ENCODE measurements at places on chromosomes 5 and 9.

- H3K27me3 ChIP-seq: no peaks in the 10 kb centered on the region
- H3K4me1 ChIP-seq: peaks cover 63% of the 10 kb centered on the region
Measured at GRCh38 chr9:93126825-93127368, 7.2 kb downstream of the NINJ1 start.

- no peak overlapping the region for H3K4me3 ChIP-seq
- no peak for DNase-seq
- H3K27ac ChIP-seq: no peak overlapping the region
- H3K4me1 ChIP-seq: peaks cover 7% of the 10 kb centered on the region
Measured at GRCh38 chr5:39446231-39446630, 21.5 kb upstream of the DAB2 start.

DNA sequence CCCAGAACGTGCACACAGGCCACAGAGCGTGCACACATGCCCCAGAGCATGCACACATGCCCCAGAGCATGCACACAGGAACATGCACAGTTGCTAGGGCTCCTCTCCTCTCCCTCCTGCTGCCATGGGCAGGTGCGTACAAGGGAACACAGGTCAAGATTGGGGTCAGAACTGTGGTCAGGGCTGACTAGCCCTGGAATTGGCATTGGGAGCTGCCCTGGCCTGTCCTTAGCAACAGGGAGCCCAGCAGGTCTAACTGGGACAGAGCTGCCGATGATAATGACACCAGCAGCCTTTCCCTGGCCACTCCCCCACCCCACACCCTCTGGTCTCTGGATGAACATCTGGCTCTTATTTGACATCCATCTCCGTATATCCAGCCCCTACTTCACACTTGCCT lies 8.0 kb downstream of the PCDH1 start:
- no peaks in the 10 kb centered on the region for H3K4me1 ChIP-seq
- H3K4me3 ChIP-seq: no peak overlapping the region
- H3K27ac ChIP-seq: no peak overlapping the region
- no peaks in the 10 kb centered on the region for H3K27me3 ChIP-seq
- no peaks in the 10 kb centered on the region for H3K36me3 ChIP-seq
- no peak for DNase-seq

- H3K36me3 ChIP-seq: peaks cover 16% of the 10 kb centered on the region
- H3K4me1 ChIP-seq: peaks cover 79% of the 10 kb centered on the region
- DNase-seq: no peak
- peak overlapping the region; percentile 65 for H3K27ac ChIP-seq
- peak overlapping the region; percentile 76 for H3K4me3 ChIP-seq
- no peaks in the 10 kb centered on the region for H3K27me3 ChIP-seq
Measured at GRCh38 chr9:136052472-136052880, 42.6 kb downstream of the NACC2 start.

DNA sequence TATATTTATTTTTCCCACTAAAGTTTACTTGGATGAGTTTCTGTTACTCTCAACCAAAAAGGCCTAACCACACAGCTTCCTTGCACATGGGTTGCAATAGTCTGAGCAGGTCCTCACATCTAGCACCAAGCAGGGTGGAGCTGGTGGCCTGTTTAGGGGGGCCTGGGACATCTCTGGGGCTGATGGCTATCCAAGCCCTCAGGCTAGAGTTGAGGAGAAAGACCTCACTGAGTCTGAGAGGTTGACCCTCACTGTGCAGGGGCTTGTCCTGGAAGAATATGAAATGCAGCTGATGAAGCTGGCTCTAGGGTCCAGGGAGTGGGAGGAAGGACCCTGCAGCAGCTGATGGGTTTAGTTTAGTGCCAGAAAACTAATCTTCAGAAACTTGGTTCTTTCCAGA lies 217.1 kb upstream of the MVB12B start:
- no peak for DNase-seq
- H3K36me3 ChIP-seq: no peaks in the 10 kb centered on the region
- H3K4me3 ChIP-seq: no peak overlapping the region
- H3K27ac ChIP-seq: no peak overlapping the region
- H3K4me1 ChIP-seq: no peaks in the 10 kb centered on the region
- no peaks in the 10 kb centered on the region for H3K27me3 ChIP-seq

GRCh38 chr9:99092643-99093491 lies 12.0 kb upstream of the TGFBR1 start:
- H3K4me3 ChIP-seq: no peak overlapping the region

GRCh38 chr9:119500072-119500771 lies 131.0 kb upstream of the BRINP1 start:
- no peaks in the 10 kb centered on the region for H3K27me3 ChIP-seq
- DNase-seq: no peak
- no peak overlapping the region for H3K4me3 ChIP-seq
- H3K4me1 ChIP-seq: no peaks in the 10 kb centered on the region
- H3K36me3 ChIP-seq: no peaks in the 10 kb centered on the region

DNA sequence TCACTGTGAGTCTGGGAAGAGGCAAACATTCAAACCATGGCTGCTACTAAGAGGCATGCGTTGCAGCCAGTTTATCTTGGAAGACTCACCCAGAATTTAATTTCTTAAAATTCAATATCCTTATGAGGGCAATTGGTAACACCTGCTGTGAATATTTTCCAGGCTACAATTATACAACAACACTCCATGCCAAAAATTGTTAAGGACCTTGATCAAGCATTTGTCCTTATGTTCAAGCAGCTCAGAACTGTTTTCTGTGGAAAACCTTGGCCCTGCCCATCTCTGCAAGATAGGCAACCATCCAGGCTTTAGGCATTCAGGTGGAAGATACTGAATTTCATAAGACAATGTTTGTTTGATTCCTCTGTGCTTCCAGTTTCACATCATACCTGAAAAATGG lies 327.8 kb downstream of the FBXL7 start:
- no peak overlapping the region for H3K27ac ChIP-seq
- H3K4me3 ChIP-seq: no peak overlapping the region
- H3K4me1 ChIP-seq: peaks cover 30% of the 10 kb centered on the region
- DNase-seq: no peak
- no peaks in the 10 kb centered on the region for H3K27me3 ChIP-seq
- H3K36me3 ChIP-seq: no peaks in the 10 kb centered on the region

- no peaks in the 10 kb centered on the region for H3K27me3 ChIP-seq
- H3K36me3 ChIP-seq: no peaks in the 10 kb centered on the region
- H3K27ac ChIP-seq: no peak overlapping the region
- no peaks in the 10 kb centered on the region for H3K4me1 ChIP-seq
- no peak overlapping the region for H3K4me3 ChIP-seq
Measured at GRCh38 chr5:120098902-120099535, 365.1 kb upstream of the PRR16 start.

- no peaks in the 10 kb centered on the region for H3K27me3 ChIP-seq
- H3K27ac ChIP-seq: no peak overlapping the region
- no peaks in the 10 kb centered on the region for H3K36me3 ChIP-seq
- no peak for DNase-seq
- peaks cover 18% of the 10 kb centered on the region for H3K4me1 ChIP-seq
Measured at GRCh38 chr5:95628933-95629332, 9.0 kb downstream of the GPR150 start.

GRCh38 chr5:62585751-62586150 lies 7.1 kb downstream of the LRRC70 start:
- no peak overlapping the region for H3K27ac ChIP-seq
- H3K27me3 ChIP-seq: no peaks in the 10 kb centered on the region
- DNase-seq: no peak
- H3K36me3 ChIP-seq: no peaks in the 10 kb centered on the region

DNA sequence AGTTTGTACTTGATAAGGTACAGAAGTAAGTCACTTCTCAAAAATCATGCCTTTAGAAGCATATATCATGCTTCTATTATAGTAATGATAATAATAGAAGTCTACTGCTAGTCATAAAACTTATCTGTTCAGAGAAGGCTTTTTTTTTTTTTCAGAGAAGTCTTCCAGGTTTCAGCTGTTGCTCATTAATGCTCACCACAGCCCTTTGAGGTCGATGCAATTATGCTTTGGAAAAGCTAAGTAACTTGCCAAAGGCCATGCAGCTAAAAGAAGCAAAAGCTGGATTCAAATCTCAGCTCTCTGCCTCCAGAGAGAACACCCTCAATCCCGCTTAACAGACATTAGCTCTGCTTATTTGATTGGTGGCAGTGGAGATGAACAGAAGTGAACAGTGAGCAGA lies 150.8 kb downstream of the DOCK8 start:
- no peak overlapping the region for H3K4me3 ChIP-seq
- H3K27me3 ChIP-seq: no peaks in the 10 kb centered on the region
- H3K4me1 ChIP-seq: no peaks in the 10 kb centered on the region
- no peak overlapping the region for H3K27ac ChIP-seq
- H3K36me3 ChIP-seq: no peaks in the 10 kb centered on the region
- no peak for DNase-seq

- H3K27me3 ChIP-seq: no peaks in the 10 kb centered on the region
- peak overlapping the region; percentile 56 for H3K4me3 ChIP-seq
- peaks cover 8% of the 10 kb centered on the region for H3K4me1 ChIP-seq
- no peak for DNase-seq
Measured at GRCh38 chr5:141001446-141001843, 35.2 kb downstream of the PCDHAC2 start.

DNA sequence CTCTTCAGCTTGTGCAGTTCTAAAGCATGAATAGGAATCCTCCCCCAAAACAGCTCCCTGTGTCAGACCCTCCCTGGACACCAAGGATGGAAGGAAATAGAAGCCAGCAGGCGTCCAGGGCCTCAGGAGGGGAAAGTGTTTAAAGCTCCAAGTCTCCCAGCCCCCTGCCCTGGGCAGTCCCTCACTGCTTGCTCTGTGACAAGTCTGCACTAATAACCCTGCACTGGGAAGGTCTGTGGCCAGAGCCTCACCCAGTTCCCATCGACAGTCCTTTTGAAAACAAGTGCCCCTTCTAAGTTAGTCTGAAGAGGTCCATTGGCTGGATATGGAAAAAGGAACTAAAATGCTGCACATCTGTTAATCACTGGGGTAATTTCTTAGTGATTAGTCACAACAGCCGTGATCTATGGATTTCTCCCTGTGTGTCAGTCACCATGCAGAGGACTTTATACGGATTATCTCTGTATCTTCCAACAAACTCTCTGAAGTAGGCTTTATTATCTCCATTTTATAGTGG lies 195.3 kb downstream of the FBXL7 start:
- no peaks in the 10 kb centered on the region for H3K36me3 ChIP-seq
- H3K4me3 ChIP-seq: no peak overlapping the region
- no peak for DNase-seq
- H3K4me1 ChIP-seq: peaks cover 27% of the 10 kb centered on the region
- H3K27me3 ChIP-seq: no peaks in the 10 kb centered on the region
- peak overlapping the region; percentile 66 for H3K27ac ChIP-seq

GRCh38 chr5:130141659-130142320 lies 237.5 kb downstream of the CHSY3 start:
- H3K4me3 ChIP-seq: no peak overlapping the region
- DNase-seq: no peak
- H3K36me3 ChIP-seq: no peaks in the 10 kb centered on the region

DNA sequence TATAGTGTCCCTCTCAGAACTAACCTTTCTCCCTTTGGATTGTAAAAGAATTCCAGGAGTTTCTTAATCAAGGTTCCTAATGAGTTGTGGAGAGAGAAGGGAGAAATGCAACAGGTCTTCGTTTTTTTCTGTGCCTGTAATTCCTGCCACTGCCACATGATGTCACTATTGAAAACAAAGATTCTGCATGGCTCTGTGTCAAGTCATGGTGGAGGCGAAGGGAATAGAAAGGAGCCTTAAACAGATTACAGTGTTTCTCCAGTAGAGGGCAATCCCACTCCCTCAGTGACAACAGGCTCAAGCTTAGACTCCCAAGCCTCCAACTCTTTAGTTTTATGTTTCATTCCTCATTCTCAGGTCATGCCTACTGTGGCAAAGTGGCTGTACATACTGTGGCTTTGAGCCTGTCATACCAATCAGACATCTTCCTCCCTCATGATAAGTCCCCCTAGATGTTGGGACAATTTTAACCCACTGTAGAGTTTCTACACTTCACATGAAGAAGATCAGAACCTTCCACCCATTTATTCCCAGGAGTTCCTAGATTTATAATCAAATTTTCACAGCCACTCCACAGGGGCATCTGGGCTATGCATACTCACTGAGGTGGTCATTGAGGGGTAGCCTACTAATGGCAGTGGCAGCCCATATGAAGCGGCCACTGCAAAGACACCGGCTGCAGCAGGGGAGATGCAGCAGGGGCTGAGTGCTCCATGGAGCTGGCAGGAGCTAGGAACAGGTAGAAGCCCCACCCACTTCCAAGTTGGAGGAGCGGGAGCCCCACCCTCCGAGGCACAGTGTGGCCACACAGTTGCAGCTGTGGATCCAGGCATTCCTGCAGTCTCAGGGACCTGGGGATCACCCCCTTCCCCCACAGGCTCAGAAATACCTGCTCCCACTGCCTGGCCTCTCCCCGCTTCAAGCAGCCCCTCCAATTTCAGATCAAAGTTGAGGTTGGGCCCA lies 97.4 kb upstream of the TRIM32 start:
- H3K36me3 ChIP-seq: no peaks in the 10 kb centered on the region
- no peak overlapping the region for H3K27ac ChIP-seq
- peaks cover 5% of the 10 kb centered on the region for H3K4me1 ChIP-seq
- DNase-seq: no peak
- no peaks in the 10 kb centered on the region for H3K27me3 ChIP-seq
